Neuronal stem cell (in vitro differentiated cells): ENCODE measurements at places on chromosomes 6 and 20.

DNA sequence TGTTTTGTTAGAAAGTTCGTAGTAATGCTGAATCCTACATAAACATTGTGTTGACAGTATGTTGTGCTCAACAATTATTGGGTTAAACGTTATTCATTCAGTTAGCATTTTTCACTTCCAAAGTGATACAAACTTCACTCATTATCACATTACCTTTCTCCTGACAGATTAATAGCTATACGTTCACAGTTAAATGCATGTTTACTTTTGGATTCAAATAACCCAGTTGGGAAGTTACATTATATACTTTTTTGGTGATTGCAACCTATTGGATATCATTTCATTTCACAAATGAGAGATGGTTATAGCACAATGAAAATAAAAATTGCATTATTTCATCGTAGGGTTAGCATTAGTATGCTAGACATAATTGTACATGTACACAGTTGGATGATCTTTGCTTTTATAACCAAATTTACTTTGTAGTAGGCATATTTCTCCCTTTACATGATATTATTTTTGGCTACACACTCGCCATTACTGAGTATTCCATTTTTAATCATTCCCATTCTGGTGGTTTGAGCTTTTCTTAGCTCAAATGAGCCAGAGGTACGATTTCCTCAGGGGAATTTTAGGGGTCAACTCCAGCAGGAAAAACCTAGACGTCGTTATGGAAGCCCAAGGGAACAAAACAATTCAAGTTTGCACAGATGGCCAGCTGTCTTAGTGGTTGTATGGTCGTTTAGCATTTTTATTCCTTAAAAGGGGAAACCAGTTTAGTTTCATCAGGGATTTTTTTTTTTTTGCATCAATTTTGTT, 2.1 kb upstream of the HIVEP1 start:
- peaks cover 7% of the 10 kb centered on the region for H3K36me3 ChIP-seq
- no peaks in the 10 kb centered on the region for H3K27me3 ChIP-seq
- peak overlapping the region; percentile 73 for H3K4me3 ChIP-seq
- no peak for DNase-seq
- H3K4me1 ChIP-seq: peaks cover 18% of the 10 kb centered on the region

DNA sequence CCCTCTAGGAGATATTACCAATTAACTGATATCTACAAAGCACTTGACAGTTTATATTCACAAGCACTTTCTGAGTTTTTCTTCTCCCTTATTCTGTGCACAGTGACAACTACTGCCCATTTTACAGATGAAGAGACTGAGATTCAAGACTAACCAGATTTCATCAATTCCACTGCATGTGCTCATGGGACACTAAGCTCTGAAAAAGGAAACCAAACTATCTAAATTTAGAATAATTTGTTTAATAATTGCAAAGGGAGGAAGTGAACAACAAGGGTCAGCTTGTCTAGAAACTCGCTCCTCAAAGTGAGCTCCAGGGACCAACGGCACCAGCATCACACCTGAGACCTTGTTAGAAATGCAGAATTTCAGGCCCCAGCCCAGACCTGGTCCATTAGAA, 50.8 kb upstream of the MYLIP start:
- no peak overlapping the region for H3K27ac ChIP-seq
- no peaks in the 10 kb centered on the region for H3K36me3 ChIP-seq
- peaks cover 6% of the 10 kb centered on the region for H3K27me3 ChIP-seq
- H3K4me1 ChIP-seq: no peaks in the 10 kb centered on the region

DNA sequence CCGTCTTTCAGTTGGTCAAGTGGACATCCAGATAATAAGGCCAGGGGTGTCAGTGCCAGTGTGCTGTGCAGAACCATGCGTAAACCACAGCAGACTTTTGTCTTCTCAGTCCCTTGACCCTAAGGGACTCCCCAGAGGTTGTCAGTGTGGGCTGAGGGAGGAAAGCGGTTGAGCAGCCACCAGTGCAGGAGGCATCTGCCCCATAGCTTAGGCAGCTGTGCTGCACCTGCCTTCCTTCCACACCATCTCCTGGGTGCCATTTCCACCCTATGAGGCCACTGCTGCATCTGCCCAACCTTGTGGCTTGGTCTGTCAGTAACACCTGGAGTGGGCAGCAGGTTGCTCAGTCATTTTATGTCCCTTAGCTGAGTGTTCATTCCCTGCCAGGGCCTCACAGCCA, 26.0 kb downstream of the PRPF6 start:
- no peaks in the 10 kb centered on the region for H3K4me1 ChIP-seq
- H3K4me3 ChIP-seq: no peak overlapping the region
- H3K27ac ChIP-seq: no peak overlapping the region
- no peak for DNase-seq

GRCh38 chr6:112980676-112981075, 633.5 kb downstream of the RFPL4B start:
- H3K36me3 ChIP-seq: no peaks in the 10 kb centered on the region
- no peaks in the 10 kb centered on the region for H3K4me1 ChIP-seq
- DNase-seq: no peak
- H3K4me3 ChIP-seq: no peak overlapping the region
- H3K27me3 ChIP-seq: no peaks in the 10 kb centered on the region

DNA sequence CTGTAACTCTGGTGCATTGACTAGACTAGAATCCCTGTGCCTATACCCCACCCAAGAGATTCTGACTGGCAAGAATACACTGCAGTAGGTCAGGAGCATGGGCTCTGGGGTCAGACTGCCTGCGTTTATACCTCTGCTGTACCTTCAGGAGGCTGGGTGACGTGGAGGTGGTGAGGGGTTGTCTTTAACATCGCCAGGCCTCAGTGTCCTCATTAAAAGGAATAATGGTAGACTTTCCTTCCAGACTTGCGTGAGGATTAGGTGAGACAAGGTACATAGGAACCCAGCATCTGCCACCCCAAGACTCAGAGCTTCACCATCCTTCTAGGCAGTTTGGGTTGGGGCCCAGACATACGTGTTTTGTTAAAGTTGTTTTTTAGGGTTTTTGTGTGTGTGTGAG, 44.3 kb downstream of the TM9SF4 start:
- H3K36me3 ChIP-seq: peaks cover 42% of the 10 kb centered on the region
- H3K27ac ChIP-seq: no peak overlapping the region
- no peaks in the 10 kb centered on the region for H3K27me3 ChIP-seq
- no peak for DNase-seq
- no peaks in the 10 kb centered on the region for H3K4me1 ChIP-seq

DNA sequence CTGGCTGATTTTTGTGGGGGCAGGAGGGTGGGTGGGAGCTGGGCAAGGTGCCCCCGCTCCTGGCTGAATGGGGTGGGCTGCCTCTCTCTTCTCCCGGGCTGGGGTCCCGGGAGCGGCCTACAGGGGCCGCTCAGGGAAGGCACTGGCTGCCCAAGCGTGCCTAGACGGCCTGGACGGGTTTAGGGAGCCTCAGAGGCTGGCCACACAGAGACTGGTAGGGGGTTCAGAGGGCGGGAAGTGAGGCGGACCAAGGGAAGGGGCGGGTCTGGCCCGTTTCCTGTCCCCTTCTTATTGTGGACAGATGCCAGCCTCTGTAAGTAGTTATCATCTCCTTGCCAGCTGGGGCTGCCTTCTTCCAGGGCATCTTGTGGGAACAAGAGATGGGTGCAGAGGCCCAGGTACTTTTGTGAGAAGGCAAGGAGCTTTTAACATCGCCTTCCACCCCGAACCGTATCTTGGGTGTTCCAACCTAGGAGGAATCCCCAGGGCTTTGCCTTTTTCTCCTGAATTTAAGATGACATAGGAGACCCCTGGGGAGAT, 437 bp downstream of the CD40 start:
- peak overlapping the region; percentile 77 for H3K4me3 ChIP-seq
- no peak for DNase-seq
- H3K27ac ChIP-seq: no peak overlapping the region
- no peaks in the 10 kb centered on the region for H3K4me1 ChIP-seq
- H3K36me3 ChIP-seq: no peaks in the 10 kb centered on the region
- peaks cover 2% of the 10 kb centered on the region for H3K27me3 ChIP-seq

GRCh38 chr20:62603021-62603906, 39.0 kb upstream of the SLCO4A1 start:
- peaks cover 8% of the 10 kb centered on the region for H3K4me1 ChIP-seq
- no peak overlapping the region for H3K27ac ChIP-seq
- H3K4me3 ChIP-seq: peak overlapping the region; percentile 29

DNA sequence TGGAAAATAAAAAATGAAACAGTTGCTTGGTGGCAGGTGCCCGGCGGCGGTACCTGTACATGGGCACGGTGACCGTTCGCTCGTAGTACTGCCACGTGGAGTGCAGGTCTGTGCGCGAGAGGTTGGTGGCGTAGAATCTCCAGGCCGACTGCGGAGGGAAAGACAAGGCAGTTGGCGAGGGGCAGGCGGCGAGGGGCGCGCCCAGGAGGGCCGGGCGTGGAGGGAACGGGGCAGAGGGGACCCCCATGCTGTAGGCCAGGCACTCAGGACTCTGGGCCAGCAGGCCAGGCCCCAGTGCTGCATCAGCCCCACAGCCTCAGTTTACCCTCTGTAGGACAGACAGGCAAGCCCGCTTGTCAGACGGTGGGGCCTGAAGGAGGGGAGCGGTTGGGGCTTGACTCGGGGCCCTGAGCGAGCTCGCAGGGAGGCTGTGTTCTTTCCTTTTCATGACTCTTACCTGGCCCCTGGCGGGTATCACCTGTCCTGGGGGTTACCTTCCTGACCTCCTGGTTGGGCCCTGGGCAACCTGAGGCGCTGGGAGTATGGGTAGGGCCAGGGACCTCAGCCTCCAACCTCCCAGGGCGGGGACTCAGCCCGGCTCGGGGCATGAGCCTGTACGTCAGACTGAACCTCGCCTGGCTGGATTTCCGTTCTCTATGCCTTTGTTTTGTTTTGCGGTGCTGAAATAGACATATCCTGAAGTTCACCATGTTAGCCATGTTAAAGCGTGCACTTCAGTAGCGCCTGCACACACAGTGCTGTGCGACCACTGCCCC, 38.5 kb downstream of the KCNQ2 start:
- no peaks in the 10 kb centered on the region for H3K27me3 ChIP-seq
- peaks cover 52% of the 10 kb centered on the region for H3K36me3 ChIP-seq
- DNase-seq: no peak
- H3K4me3 ChIP-seq: no peak overlapping the region
- peaks cover 3% of the 10 kb centered on the region for H3K4me1 ChIP-seq
- H3K27ac ChIP-seq: no peak overlapping the region

- H3K4me3 ChIP-seq: no peak overlapping the region
- no peak overlapping the region for H3K27ac ChIP-seq
- no peaks in the 10 kb centered on the region for H3K4me1 ChIP-seq
- no peaks in the 10 kb centered on the region for H3K36me3 ChIP-seq
Measured at GRCh38 chr6:64984948-64985347, 722.1 kb downstream of the EYS start.

DNA sequence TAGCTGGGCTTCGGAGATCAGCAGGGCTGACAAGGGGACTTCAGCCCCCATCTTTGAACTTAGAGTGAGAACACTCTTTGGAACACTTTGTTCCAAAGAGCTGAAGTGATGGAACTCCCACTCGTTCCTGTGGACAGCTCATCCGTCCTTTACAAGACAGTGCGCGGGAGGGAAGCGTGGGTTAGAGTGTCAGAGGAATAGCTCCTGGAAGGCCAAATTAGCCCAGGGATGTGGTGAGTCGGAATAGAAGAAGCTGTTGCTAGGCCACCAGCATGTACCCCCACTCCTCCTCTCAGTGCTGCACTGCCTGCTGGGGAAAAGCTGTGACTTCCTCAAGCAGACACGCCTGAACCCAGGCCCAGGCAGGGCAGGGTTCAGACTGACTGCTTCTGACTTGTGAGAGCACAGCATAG, 1.7 kb downstream of the SDCBP2 start:
- peaks cover 13% of the 10 kb centered on the region for H3K4me1 ChIP-seq
- H3K4me3 ChIP-seq: no peak overlapping the region
- H3K27me3 ChIP-seq: no peaks in the 10 kb centered on the region
- peaks cover 32% of the 10 kb centered on the region for H3K36me3 ChIP-seq
- DNase-seq: no peak

DNA sequence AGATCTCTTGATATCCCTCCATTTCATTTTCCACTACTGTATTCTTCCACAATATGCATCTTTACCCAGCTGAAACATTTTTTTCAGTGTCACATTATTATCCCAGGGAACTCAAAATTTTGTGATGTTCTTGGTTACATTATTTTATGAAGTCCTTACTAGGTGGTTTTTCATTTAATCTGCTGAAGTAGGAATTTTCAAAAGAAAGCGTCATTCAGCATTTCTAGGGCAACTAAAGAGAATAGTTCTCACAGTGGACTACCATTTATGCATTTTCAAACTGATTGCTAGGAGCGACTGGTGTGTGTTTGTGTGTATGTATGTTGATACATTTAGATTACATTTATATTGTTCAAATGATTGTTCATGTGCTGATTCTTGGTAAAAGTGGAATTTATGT, 2.4 kb upstream of the TMEM30A start:
- no peaks in the 10 kb centered on the region for H3K27me3 ChIP-seq
- no peak for DNase-seq
- H3K4me3 ChIP-seq: no peak overlapping the region
- no peaks in the 10 kb centered on the region for H3K36me3 ChIP-seq
- H3K4me1 ChIP-seq: peaks cover 27% of the 10 kb centered on the region

GRCh38 chr6:36839749-36840431, 646 bp upstream of the CPNE5 start:
- peaks cover 19% of the 10 kb centered on the region for H3K4me1 ChIP-seq
- peak overlapping the region; percentile 42 for H3K4me3 ChIP-seq
- no peak for DNase-seq

DNA sequence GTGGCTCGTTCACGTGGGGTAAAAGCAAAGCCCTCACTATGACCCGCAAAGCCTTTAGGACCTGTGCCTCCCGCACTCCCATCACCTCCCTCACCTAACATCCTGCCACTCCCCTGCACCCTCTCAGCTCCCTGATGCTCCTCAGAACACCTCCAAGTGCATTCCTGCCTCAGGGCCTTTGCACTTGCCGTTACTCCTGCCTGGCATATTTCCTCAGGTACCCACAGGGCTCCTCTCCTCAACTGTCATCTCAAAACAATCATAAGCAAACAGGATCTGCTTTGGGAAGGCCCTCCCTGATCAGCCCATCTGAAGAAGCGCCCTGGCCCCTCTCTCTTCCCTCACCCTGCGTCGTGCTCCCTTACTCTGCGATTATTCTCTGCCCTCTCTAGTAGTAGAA, 49.1 kb downstream of the FGD2 start:
- no peak for DNase-seq
- H3K27me3 ChIP-seq: no peaks in the 10 kb centered on the region
- peaks cover 19% of the 10 kb centered on the region for H3K4me1 ChIP-seq
- no peaks in the 10 kb centered on the region for H3K36me3 ChIP-seq
- H3K4me3 ChIP-seq: no peak overlapping the region
- H3K27ac ChIP-seq: no peak overlapping the region

GRCh38 chr20:38032585-38033329, 499 bp downstream of the TTI1 start:
- peaks cover 59% of the 10 kb centered on the region for H3K36me3 ChIP-seq
- DNase-seq: no peak
- no peaks in the 10 kb centered on the region for H3K27me3 ChIP-seq
- H3K4me3 ChIP-seq: peak overlapping the region; percentile 78
- H3K4me1 ChIP-seq: peaks cover 9% of the 10 kb centered on the region
